ENCODE measurements at places on chromosomes 1 and 21.

GRCh38 chr1:77541162-77541545 lies 141.3 kb downstream of the ZZZ3 start:
- DNase-seq: no peak

- no peak for DNase-seq
Observed at GRCh38 chr1:223308136-223308535, 55.8 kb downstream of the SUSD4 start.

- no peak for DNase-seq
Observed at GRCh38 chr1:39898648-39899603, 2.8 kb downstream of the MYCL start.

GRCh38 chr1:247298124-247298481 lies 33.6 kb downstream of the ZNF496 start:
- no peak for DNase-seq

All from stromal cell of bone marrow (primary cell).